ENCODE measurements at places on chromosomes 2 and 18.

DNA sequence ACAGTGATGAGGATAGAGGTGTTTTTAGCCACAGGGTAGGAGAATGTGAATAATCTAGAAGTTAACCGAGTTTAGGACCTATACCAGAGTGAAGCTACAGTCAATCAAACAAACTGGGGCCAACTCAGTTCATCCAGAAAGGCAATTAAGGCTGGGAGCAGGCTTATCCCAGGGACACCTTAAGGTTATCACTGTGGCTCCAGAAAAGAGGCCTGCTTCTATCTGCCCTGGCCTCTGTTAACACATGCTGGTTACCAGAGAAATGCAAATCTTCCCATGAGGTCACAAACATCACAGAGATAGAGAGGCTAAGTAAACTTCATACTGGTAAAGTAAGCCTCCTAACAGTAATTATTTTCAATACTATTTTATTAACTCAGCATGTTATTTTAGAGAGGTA lies 93.2 kb upstream of the GRB14 start:
- DNase-seq: no peak

DNA sequence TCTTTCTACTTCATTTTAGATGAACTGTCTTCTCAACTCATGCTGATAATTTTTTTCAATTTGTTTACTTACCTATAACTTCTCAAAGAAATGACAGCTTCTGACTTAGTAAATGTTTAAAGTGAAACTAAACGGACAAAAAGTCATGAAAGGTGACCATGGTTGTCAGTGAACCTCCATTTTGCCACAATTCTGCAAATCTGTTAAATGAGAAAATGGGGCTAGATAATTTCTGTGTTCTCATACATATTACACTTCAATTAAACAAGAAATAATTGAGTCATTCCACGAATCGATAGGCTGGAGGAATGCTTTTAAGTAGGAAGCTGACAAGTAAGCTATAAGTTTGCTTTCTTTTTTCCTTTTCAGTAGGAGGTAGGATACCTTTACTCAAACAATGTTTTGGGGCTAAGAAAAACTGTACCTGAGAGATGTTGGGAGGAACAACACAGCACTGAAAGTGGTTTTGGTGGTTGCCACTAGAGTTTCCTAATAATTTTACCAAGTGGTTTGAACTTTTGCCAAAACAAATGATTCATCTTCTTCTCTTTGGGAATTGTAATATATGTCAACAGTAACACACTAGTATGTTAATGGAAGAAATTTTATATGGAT lies 17.1 kb downstream of the DYNAP start:
- no peak for DNase-seq

DNA sequence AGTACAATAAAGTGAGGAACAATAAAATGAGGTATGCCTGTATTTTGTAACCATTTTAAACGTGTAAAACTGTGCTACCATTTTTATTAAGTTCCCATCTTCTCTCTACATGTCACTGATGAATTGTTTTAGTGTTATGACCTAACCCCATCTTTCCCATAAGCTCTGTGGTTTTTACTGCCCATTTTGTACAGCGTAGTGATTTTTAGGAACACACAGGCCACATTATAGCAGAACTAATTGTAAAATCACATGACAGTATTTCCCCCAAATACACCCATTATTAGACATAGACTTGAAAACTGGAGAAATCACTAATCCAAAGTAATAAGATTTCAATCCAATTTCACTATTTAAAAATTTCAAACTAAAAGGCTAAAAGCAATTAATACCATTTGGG lies 130.7 kb downstream of the TMEM247 start:
- no peak for DNase-seq

- no peak for DNase-seq
Observed at GRCh38 chr2:133992454-133992853, 261.4 kb upstream of the MGAT5 start.

- DNase-seq: no peak
Observed at GRCh38 chr18:70293166-70293565, 4.3 kb downstream of the SOCS6 start.

DNA sequence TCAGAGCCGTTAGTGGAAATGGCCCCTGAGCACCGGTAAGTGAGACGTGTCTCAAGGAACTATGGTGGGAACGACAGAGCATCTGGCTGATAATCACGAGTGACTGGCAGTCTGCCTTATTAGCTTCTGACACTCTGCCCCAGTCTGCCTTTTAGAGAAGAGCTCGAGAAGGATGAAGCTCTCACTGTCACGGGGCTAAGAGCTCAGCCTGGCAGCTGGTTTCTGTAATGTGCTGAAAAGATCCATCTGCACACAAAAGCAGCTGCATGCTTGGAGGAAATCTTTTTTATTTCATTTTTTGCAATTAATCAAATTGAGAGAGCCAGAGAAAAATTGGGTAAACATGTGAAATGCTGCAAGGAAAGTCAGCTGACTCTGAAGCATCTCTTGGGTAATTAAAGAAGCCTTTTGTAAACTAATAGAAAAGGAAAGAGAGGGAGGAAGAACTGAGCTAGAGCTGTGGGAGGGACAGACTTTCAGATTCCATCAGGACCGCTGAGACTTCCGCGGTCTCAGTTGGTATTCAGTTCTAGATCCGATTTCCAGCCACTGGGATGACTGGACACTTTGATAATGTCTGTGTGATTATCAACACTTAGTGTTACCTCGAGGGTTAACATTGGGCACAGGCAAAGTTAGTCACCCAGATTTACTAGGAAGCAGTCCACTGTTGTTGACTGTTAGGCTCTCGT lies 24.4 kb downstream of the MBP start:
- DNase-seq: no peak

GRCh38 chr18:32389858-32390257 lies 80.8 kb downstream of the GAREM1 start:
- no peak for DNase-seq

GRCh38 chr2:214577769-214578168 lies 166.9 kb downstream of the VWC2L start:
- no peak for DNase-seq

DNA sequence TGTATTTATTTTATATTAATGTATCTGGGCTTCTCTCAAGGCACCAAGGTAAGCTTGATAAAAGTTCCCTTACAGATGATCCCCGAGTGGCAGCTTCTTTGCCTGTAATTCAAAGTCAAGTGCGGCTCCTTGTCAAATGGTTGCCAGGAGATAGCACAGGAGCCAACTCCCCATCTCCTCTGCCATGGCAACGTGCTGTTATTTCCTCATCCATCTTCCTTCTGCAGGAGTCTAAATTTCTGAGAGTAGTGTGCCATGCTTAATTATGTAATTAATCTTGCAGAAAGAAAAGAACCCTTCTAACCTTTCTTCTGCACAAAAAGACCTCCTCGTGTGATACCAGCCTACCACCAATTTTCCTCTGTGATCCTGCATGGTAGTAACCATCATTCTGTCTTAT lies 46.2 kb upstream of the ACMSD start:
- DNase-seq: no peak

DNA sequence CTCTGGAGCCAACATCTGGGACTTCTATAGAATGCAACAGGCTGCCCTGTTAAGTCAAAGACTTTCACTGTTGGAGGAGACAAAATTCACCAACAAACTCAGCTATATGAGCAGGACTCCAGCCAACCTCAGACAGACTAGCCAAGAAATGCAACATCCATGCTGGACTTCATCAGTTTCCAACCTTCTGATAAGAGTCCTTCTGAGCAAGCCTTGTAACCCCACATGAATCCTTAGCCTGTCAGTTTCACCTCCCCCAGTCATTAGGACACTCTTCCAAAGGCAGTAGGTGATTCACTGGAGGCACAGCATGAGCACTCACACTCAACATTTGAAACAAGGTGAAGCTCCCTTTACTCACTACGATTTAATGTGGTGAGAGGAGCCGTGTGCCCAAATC lies 5.8 kb downstream of the TBC1D8 start:
- DNase-seq: no peak

GRCh38 chr2:11681722-11682589 lies 12.0 kb upstream of the NTSR2 start:
- no peak for DNase-seq

DNA sequence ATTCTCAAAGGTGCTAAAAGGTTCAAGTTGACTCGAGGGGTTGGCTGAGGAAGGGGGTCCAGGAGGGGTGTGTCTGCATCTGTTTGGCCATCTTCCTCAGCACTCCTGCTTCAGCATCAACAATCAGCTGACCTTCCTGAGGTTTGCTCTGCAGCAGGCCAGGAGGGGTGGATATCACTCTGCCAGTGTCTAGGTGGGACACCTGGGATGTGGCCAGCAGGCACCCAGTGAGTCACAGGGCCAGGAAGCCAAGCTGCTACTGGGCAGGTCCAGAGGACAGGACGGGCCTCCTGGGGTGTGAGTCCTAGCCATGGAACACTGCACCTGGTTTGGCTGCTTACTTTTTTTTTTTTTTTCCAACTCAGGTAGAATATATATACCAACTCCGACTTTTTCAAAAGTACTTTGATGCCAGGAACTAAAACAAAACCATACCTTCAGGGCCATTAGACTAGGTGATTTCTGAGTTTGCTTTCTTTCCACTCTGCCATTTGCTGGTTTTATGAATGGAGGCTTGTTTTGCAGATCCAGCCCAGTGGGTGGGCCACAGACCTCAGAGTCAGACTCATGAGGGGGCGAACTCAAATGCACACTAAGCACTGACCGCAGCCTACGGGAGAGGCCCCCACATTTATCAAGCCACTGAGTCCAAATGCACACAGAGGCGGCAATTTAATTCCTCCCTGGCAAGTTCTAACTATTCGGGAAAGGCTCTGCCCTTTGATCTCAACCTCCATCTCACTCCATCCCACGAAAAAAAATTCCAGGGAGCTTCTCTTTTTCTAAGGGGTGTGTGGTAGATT lies 76.0 kb downstream of the UXS1 start:
- no peak for DNase-seq

GRCh38 chr2:25337276-25337675 lies 4.4 kb downstream of the DNMT3A start:
- no peak for DNase-seq

- DNase-seq: no peak
Observed at GRCh38 chr2:219724628-219725027, 97.2 kb downstream of the SLC4A3 start.

DNA sequence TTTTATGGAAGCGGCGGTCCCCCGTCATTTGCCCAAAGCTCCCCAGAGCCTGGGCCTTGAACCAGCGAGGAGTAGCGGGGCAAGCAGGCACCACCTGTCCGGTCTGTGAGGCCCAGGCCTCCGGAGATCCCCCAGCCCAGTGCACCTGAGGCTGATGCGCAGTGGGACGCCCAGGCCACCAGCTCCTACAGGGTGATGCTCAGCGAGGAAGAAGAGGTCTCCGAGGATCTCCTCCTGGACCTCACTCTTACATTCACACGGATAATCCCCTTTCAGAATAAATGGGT lies 220.2 kb downstream of the NDUFA10 start:
- DNase-seq: no peak

GRCh38 chr2:61538200-61538919 lies at the start of gene XPO1:
Gene XPO1 (minus strand): TSS chr2:61538356. CDS start chr2:61533897, 4,459 bp downstream.
- DNase-seq: peak; percentile 95

DNA sequence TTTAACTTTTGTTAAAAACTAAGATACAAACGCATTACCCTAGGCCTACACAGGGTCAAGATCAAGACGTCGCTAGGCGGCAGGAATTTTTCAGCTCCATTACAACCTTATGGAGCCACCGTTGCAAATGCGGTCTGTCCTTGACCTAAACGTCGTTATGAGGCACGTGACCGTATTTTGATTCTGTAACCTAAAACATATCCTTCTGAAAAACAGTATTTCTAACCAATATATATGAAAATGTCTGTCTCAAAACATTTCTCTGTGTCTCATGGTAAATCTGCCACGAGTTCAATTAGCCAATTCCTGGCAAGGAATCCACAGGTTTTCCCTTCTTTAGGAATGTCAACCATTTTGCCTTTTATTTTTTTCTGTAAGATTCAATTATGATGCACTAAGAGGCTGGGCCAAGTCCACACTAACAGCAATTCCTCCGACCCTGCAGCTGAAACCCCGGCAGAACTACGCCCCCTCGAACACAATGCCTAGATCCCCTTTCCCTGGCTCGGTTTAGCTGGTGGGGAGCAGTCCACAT lies 1.7 kb downstream of the RTN4 start:
- DNase-seq: no peak

DNA sequence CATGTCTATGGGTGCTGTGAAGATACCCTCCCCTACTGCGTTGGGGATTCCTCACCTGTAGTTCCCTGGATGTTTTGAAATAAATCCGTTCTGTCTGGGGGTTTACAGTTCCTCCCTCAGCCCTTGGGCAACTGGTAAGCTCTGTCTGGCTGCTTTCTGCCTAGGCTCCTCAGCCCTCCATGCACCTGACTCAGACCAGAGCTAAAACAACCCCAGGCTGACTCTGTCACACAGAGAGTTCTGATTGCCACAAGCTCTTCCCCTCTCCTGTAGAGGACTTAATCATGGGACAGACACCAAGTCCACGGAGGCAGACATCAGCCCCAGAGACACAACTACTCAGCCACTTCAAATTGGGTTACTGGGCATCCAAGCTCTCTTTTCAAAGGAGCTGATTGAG lies 6.3 kb downstream of the VIT start:
- no peak for DNase-seq

DNA sequence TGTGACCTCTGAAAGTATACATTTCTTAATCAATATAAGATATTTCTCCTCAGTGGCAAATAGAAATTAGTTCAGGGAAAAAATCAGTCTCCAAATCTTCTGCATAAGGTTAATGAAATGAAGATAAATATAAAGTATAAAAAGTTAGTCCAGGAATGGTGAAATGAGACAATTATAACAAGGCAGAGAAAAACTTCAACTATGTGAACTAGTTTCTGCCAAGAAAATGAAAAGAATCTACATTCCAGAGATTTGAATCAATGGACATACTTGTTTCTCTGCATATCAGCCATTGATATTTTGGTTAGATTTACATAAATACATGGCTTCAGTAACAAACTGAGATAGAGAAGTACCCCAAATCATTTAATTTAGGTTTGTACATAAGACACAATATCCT lies 249.0 kb downstream of the EXOC6B start:
- DNase-seq: no peak

- DNase-seq: no peak
Observed at GRCh38 chr18:47758000-47758399, 172.5 kb downstream of the SMAD2 start.

GRCh38 chr18:70121842-70122241 lies 83.6 kb downstream of the RTTN start:
- no peak for DNase-seq

DNA sequence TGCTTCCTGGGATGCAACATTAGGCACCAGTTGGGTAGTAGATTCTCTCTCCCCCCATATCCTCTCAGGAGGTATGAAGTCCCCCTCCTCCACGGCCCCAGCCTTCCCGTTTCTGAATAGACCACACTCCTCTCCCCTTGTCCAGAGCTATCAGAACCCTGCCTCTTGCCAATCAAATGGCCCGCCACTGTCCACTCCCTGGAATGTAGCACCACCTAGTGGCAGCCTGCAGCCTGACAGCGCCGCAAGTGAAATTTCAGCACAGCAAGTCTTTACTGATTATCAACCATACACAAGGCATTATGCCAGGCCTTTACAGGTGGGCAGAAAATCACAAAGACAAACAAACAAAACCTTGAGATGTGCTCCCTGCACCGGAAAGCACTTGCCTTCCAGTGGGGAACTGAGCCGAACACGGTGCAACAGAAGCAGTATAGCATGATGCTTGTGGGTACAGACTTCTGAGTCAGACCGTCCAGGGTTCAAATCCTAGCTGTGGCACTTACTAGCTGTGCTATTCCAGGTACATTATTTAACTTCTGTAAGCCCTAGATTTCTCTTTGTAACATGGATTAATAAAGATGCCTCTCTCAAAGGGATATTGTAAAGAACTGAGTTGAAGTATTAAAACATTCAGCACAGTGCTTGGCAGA lies 174.0 kb downstream of the SMAD2 start:
- DNase-seq: no peak

GRCh38 chr2:6876309-6876708 lies 1.3 kb upstream of the RSAD2 start:
- no peak for DNase-seq

All from activated CD8-positive, alpha-beta memory T cell treated with anti-CD3 and anti-CD28 coated beads for 4 hours (primary cell).